ENCODE measurements at places on chromosomes 6 and 20.

- no peak for DNase-seq
Observed at GRCh38 chr20:50144362-50144761, 9.2 kb downstream of the PEDS1 start.

- DNase-seq: no peak
Observed at GRCh38 chr20:25389401-25389857, 1.2 kb downstream of the ABHD12 start.

GRCh38 chr6:6713657-6714056 is 125.1 kb downstream of the LY86 start:
- no peak for DNase-seq

- DNase-seq: no peak
Observed at GRCh38 chr6:108966855-108967755, 118.9 kb downstream of the ARMC2 start.

DNA sequence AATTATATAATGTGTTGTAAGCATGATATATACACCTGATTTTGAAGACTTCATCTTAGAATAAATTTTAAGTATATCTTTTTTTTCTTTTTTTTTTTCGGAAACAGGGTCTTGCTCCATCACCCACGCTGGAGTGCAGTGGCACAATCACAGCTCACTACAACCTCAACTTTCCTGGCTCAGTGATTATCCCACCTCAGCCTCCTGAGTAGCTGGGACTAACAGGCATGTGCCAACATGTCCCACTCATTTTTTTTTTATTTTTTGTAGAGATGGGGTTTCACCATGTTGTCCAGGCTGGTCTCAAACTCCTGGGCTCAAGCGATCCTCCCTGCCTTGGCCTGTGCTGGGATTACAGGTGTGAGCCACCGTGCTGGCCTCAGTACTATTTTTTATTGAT is 17.1 kb downstream of the VPS52 start:
- no peak for DNase-seq

- DNase-seq: no peak
Observed at GRCh38 chr20:15942130-15942529, 631.1 kb downstream of the KIF16B start.

DNA sequence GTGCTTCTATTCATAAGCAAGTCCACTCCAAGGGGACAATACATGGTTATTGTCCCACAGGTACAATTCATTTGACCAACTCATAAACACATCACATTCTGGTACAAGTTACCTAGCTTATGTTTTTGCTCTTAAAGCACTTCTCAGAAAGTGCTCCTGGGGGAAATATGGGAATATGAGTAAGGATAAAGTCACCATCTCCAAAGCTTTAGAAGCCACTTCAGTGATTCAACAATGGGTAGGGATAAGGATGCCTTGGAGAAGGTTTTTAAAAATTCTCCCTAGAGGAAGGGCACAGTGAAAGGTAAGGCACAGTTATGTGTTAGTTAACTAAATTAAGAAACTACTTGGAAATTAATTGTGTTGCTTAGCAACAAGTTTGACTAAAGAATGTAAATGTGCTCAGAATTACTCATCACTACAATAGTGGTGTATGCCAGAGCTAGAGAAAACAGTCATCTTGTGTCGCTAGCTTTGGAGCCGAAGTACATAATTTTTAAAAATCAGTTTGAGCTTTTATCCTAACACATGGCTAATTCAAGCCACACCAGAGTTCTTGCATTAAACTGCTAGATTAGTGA is 39.5 kb upstream of the LAMP5 start:
- DNase-seq: no peak

Data from spinal cord (tissue), 10 donors.